ENCODE measurements at places on chromosomes 1 and 21.

DNA sequence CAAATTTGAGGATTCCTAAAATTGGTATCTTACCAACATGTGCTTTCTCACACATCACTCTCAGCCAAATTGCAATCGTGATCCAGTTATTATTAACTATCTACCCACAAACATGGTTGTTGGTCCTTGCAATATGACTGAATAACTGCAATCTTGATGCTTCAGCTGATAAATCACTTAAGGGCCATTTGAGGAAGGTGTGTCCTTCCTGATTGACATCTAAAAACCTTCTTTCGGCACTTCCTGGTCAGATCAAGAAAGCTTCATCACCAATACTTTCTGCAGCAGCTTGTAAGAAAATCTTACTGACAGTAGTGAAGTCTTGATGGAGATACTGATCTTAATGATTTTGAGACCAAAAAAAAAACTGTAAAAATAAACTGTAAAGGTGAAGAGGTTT, 48.5 kb upstream of the KCTD3 start:
- no peak for DNase-seq

- DNase-seq = no peak
Measured at GRCh38 chr21:43826623-43826974, 37.2 kb downstream of the RRP1 start.

GRCh38 chr1:208008534-208008933, 97.6 kb upstream of the CD34 start:
- no peak for DNase-seq

DNA sequence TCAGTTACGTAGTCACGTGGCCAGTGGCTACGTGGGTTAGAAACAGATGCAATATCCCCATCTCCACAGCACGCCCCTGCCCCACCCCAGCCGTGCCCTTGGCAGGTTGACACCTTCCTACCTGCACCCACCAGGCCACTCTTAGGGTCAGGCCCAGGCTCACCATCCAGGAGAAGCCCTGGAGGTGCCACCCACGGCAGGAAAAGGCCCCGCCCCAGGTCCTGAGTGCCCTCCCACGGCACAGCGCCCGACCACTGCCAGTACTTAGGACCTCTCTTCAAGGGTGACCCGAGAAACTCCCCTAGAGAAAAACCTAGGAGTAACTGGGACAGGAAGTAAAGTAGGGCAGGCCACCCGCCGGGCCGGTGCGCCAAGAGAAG, 1.5 kb downstream of the C1orf35 start:
- DNase-seq = peak; percentile 42

DNA sequence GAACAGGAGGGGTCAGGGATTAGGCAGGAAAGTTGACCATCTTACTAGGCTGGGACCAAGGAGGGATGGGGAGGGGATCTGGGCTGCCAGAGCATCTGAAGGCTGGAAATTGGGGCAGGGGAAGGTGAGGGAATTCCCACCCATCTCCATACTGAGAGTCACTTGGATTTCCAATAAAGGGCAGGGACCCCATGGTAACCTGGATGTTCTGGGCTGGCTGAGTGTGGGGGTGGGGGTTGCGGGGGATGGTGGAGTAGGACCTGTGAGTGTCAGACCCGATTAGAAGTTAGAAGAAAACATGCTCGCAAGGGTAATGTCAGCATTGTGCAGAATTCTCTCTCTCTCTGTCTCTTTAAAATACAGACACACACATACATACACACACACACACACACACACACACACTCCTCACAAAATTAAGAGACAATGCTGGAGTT, 40.0 kb upstream of the EPS15 start:
- no peak for DNase-seq

GRCh38 chr1:201186192-201186591, 4.4 kb upstream of the IGFN1 start:
- no peak for DNase-seq

DNA sequence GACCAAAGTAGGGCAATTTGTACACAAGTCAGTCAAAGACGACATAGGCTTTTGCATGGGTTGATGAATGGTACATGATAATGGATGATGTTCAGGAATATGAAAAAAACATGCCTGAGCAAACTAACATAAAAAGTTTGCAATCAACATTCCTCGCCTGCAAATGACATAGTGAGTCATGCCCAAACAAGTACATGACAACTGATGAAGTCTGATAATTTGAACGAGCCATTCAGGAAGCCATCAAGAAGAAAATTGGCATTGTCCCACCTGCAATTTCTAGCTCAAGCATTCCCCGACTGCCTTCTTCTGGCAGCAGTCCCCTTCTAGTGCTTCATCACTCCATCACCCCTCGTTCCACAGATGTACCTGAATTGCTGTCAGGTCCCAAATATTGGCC, 118.4 kb upstream of the NR5A2 start:
- DNase-seq = no peak

- no peak for DNase-seq
Measured at GRCh38 chr1:41917076-41917475, 1.6 kb downstream of the HIVEP3 start.

DNA sequence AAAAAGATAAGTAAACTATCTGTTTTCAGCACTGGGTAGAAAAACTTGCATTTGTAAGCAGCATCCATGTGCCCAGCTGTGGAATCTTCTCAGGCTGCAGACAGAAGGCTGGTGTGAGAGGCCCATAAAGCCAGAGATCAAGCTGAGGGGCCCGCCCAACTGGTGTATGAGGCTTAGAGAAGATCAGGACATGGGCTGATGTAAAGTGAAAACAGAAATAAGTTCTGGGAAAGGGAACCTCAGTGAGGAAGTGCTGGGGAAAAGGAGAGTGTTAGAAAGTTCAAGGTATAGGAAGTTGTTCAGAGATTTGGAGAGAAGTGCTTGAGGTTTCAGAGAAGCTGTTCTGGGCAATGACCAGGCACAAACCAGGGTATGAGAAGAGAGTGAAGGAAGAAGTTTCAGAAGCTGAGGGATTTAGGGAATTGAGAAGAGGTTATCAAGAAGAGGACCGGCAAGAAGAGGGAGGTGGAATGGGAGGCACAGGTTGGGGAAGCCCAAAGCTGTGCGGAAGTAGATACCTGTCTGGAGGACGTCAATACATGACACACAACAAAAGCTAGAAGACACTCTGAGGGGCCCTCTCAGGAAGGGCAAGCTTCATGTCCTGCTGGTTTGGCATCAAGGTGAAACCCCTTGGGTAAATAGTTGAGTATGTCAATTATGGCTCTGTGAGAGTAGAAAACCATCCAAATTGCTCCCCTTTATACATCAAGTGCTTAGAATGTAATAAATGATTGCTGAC, 2.7 kb upstream of the CD5L start:
- no peak for DNase-seq

- no peak for DNase-seq
Measured at GRCh38 chr21:29102791-29103257, 27.6 kb upstream of the MAP3K7CL start.

GRCh38 chr1:167927046-167927754, 9.3 kb upstream of the DCAF6 start:
- DNase-seq = no peak

- DNase-seq = no peak
Measured at GRCh38 chr1:24161270-24161669, 18.3 kb upstream of the IL22RA1 start.

DNA sequence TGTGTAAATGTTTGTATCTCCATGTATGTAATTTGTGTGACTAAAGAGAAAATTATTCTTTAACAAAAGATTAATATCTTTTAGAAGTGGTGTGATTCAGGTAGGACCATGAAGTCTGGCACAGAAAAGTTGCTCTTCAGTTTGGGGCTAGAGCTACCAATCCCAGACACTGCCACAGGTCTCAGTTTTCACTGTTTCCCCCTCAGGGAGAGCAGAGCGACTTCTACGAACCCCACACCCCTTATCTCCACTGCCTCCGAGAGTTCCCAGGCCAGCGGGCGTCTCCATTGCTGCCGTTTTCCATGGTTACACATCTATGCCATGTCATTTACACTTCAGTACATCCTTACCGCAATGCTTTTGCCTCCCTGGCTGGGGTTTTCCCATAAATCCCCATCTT, 93.0 kb upstream of the SMYD2 start:
- no peak for DNase-seq

GRCh38 chr1:156511644-156512043, 11.1 kb upstream of the MEF2D start:
- DNase-seq = no peak

- peak; percentile 26 for DNase-seq
Measured at GRCh38 chr1:113391649-113392271, 1.4 kb downstream of the MAGI3 start.

GRCh38 chr1:203291201-203292096, 13.9 kb upstream of the BTG2 start:
- no peak for DNase-seq

DNA sequence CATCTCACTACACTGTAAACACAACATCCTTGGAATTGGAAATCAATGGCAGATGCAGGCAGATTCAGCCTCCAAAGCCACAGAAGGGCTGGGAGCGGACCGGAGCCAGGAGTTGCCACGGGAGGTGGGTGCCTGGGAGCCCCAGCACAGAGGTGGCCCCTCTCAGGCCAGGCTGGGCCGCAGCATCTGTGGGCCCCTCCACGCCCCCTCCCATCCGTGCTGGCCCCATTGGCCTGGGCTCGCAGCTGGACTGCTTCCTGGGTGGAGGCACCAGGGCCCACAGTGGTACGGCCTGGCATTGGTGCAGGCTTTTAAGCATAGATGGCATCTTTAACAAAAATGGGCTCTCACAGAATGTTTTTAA, 64.2 kb downstream of the SLX9 start:
- DNase-seq = no peak

GRCh38 chr1:196380316-196380715, 227.9 kb downstream of the KCNT2 start:
- DNase-seq = no peak

GRCh38 chr1:54565113-54565501, 17.1 kb downstream of the ACOT11 start:
- no peak for DNase-seq

DNA sequence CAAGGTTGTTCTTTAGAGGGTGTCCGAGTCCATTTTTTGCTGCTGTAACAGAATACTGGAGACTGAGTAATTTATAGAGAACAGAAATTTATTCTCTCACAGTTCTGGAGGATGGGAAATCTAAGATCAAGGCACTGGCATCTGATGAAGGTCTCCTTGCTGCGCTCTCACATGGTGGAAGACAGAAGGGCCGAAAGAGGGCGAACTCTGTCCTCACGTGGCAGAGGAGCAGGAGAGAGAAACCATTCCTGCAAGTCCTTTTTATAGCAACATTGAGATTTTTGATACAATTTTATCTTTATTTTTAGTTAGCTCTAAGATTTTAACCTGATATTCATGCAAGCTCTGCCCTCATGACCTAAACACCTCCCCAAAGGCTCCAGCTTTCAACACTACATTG, 48.3 kb downstream of the ATG4C start:
- no peak for DNase-seq

DNA sequence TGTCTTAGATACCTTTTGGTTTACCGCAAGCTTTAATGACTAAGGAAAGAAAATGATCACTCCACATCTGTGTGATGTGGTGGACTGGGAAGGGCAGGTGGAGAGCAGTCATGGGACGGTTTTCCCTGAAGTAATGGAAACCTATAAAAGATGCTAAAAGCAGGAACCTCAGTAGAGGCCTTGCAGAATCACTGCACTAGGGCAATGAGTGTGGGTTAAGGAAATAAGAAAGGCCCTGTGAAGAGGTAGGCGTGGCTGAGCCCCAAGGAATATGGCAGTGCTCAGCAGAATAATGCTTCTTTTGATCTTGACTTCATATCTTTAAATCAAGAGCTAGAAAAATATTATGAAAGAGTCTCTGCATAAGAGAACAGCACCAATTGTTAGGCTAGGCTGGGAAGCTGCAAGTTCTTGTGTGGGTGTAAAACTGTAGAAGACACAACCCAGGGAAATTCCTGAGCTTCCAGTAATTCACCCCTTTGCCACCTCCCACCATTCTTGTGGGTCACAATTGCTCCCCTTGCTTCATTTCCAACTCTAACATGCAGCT, 49.9 kb downstream of the CLCA4 start:
- no peak for DNase-seq

DNA sequence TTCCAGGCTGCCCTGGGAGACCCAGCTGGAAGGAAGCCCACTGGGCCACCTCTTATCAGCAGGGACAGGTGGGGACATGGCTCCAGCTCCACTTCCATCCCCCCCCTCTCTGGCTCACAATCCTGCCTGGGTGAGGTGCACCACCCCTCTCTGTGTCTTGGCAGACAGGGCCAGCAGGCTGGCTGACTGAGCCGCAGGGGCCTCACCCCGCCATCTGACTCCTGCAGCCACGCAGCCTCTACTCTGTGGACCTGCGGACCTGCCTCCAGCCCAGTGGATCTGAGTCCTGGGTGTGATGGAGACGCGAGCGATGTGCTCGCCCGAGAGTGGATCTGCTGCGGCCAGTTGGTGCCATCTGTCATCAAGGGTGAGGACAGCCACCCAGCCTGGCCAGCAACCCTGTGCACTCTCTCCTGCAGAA, 30.1 kb downstream of the RCC2 start:
- no peak for DNase-seq

DNA sequence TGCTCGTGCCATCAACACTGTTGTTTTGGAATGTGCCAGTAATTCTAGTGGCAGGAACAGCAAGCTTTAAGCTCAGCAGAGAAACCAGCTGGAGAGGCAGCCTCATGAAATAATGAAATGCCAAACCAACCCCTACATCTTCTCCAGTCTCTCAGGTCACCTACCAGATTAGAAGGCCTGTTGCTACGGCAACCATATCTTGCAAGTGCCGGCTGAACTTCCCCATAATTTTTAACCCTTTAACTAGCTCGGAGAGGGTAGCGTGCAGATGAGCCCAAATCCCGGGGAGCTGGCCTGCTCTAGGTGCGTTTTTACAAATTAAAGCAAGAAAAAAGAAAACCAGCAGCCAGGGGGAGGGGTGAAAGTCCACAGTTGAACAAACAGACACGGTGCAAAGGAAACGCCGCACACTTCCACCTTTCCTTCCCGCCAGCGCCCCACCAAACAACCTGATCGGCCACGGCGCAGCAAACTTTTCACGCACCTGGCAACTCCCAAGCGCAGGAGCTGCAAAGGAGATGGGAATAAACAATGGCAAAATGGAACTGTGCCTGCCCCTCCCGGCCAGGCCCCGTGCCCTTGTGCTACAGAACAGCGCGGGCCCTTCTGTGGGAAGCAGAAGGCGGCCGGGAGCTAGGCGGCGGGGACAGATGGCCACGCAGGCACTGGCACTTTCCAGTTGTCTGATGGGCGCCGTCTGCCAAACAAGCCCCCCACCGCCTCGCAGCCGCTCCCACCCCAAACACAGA, 50.1 kb downstream of the SSBP3 start:
- no peak for DNase-seq

DNA sequence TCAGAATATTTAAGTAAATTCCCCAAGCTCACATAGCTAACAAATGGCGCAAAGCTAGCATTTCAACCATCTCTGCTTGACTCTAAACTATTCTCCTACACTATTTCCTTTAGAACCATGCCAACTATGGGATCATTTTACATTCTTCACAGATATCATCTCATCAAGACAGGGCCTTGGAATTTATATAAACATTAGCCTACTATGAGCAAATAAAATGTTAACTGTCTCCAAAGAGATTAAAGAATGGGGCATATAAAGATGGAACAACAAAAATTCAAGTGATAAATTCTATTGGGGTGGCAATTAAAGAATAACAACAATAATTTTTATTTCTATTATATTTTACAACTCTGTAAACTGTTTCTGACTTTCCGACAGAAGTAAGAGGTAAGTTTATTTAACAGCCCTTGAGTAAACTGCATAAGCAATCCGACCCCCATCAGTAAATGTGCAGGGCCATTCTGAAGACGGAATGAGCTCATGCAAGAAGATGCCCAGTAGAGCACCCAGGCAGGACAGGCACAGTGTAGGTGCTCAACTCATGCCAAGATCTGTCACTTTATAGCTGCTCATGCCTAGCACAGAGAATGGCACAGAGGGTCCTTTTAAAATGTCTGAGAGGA, 261.9 kb downstream of the VAV3 start:
- DNase-seq = no peak

- no peak for DNase-seq
Measured at GRCh38 chr1:20372676-20373075, 82.0 kb downstream of the VWA5B1 start.

All from CD4-positive, alpha-beta T cell treated with Interleukin-12 subunit alpha and Interleukin-12 subunit beta, for 1 hour (primary cell).